ENCODE measurements at places on chromosomes 1 and 21. TPM values are rescaled to one million over a fixed set of nuclear protein-coding genes. Genes with fewer than 3 reads are reported as not detected.

DNA sequence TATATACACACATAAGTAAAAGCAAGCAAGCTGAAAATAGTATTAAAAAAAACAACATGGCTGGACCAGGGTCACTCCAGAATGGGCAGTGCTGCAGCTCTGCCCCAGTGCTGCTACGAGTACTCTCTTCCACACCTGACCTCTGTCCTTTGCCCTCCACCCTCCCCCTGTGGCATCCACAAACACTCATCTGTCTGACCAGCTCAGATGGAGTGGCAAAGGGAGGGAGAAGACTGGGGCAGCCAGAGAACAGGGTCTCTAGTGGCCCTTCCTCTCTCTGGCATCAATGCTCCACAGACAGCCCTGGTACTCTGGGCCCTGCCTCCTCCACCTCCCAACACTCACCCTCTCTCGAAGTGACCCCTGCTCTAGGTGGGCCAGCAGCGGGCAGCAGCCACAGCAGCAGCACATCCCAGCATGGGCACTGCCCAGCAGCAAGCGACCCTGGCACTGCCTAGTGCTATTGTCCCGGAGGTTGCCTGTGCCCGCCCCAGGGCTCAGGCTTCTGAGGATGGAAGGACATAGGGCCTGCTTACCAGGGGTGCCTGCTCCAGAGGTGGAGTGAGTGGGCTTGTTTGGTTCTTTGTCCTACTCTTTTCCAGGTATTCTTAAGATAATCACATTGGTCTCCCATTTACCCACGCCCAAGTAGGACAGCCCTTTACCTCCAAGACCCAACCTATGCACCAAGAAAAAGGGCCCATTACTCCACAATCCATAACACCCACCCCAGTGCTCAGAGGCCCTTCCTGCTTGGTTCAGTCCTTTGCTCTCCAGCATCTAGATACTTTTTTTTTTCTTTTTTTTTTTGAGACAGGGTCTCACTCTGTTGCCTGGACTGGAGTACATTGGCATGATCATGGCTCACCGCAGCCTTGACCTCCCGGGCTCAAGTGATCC, 6.2 kb downstream of the ARHGEF2 start:
- DNase-seq: peak; percentile 3

GRCh38 chr1:175274368-175274767, 81.8 kb upstream of the KIAA0040 start:
- no peak for DNase-seq

DNA sequence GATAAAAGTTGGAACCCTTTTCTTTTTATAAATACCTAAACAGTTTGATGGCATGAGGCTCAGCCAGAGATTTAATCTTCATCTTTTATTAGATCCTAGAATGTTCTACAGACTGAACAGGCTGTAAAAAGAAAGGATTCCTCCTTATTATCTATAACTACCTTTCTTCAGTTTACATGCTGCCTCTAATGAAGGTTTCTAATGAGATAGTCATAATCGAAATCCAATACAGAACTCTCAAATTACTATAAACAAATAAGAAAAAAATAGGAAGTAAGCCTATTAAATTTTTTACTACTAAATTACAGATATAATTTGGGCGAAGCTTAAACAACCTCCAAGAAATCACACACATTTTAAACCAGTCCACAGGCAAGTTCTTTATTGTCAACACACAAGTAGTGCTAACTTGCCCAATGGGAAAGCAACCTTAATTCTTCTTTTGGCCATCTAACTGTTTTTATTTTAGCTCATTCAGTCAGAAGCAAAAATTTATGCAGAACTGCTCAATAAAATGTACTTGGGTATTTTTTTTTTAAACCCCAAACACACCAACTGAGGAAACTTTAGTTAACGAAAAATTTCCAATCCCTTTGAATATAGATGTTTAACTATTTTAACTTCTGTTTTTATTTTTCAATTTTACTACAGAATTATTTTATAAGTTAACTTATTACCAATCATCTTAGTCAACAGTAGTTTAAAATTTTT, 4.8 kb downstream of the WDR26 start:
- DNase-seq: no peak

- DNase-seq: no peak
Observed at GRCh38 chr1:23527366-23527765, 3.7 kb downstream of the E2F2 start.

GRCh38 chr1:236173174-236173767, 30.9 kb downstream of the GPR137B start:
- no peak for DNase-seq

- no peak for DNase-seq
Observed at GRCh38 chr1:60160141-60160540, 86.6 kb upstream of the C1orf87 start.

DNA sequence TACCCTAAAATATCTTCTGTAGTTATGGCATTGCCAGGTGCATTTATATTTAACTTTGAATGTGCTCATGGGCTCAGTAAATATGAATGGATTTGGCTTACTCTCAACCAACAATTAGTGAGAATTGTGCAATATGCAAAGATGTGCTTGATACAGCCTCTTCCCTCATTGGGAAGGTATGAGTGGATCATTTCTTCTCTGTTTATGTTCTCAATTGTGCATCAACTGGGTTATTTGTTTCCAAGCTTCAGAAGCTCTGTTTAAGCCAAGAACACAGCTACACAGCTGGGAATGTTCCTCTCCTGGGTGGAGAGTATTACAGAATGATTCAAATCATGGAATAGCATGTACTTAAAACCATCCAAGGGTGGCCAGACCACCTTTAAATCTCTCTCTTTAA, 17.6 kb upstream of the MAP1LC3C start:
- no peak for DNase-seq

- DNase-seq: no peak
Observed at GRCh38 chr1:201334325-201335173, 42.9 kb downstream of the TNNT2 start.

DNA sequence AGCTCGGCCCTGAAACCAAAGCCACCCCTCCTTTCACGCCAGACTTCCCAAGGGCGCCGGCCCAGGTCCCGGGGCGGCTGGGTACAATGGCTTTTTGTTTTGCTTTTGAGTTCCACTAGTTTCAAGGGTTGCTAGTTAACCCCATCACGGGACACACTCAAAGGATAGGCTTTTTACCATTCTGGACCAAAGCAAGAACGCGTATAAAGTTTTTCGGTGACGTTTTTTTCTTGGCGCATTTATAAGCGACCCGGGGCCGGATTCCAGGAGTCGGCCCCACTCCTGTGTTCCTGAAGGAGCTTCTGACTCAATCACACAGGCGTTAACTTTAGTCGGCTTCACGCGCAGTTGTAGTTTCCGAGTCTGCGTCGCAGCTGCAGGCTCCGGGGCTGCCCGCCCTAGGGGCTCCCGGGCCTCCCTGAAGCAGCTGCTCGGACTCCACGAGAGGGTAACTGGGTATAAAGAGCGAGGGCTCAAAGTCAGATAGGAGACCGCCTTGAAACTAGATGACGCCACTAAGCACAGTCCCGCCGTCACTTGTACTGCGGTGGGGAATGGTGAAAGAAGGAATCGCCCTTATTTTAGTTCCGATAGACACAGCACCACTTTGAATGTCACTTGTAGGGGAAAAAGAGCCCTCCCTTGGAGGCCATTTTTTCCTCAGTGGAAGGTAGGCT, 707 bp upstream of the KLHL21 start:
- DNase-seq: peak; percentile 67

DNA sequence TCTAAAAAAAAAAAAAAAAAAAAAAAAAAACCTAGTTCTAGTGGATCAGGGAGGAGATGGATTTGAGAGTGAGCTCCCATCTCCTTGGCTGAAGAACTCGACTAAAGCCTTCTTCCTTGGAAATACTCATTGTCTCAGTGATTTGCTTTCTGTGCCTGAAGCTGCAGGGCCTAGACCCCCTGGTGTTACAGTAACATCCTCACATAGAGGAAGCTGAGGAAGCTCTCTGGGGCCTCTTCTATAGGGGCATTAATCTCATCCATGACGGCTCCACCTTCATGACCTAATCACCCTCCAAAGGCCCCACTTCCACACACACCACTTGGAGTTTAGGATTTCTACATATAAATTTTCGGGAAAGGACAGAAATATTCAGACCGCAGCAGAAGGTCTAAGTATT, 95.9 kb upstream of the ETS2 start:
- DNase-seq: no peak

DNA sequence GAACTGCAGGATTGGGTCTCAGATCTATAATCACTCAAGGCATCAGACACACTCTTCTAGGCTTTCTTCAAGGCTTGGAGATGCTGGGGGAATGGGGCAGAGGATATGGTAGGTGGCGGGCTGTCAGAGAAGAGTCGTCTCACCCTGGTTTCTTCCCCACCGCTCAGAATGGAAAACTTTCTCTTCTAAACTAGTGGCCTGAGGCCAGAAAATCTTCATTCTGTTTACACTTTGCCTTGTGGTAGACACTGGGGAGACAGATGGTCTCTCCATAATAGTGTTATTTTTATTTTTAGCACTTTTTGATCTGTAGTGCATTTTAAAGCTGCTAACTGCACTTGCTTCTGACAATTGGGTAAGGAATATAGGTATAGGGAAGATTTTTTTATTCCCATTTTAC, 2.6 kb downstream of the PRELP start:
- no peak for DNase-seq

CASZ1 gene
- total RNA-seq: 83.0 TPM

KRTAP8-1 gene
- not detected for total RNA-seq

TSPEAR gene
- total RNA-seq: not detected

TTF2 gene
- 24.7 TPM for total RNA-seq

MYBPH gene
- total RNA-seq: not detected
